ENCODE measurements at places on chromosomes 1 and 21.
A peak's percentile ranks its signal among the peaks of the same experiment; 100 is the strongest.

DNA sequence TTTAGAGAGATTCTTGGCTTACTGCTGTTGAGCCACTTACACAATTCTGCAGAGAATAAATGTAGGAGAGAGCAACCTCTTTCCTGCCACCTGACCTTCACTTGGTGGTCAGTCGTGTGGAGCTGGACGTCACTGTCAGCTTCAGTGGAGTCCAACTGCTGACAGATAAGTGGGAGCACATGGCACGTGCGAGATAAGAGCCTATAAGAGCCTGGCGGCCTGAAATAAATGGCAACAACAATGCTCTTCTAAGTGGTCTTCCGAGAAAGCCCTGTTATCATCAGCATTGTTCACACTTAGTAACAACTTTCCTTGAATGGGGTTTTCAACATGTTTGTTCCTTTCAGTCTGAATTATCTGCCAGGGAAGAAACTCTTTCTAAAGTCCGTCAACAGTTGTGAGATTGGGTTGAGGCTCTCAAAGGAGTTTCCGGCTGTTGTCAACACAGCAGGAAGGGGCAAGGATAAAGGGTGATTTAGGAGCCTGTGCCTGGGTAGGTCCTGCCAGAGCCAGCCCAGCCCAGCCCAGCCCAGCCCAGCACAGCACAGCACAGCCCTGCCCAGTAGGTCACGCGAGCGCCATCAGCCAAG, 57.2 kb upstream of the RUNX1 start:
- no peak for DNase-seq

- DNase-seq: peak; percentile 42
These were observed 10.4 kb downstream of the DCAF8 start for GRCh38 chr1:160251687-160252526.

GRCh38 chr21:14737922-14738321, 191.8 kb upstream of the SAMSN1 start:
- DNase-seq: peak; percentile 40

GRCh38 chr1:216462066-216462775, 39.0 kb upstream of the USH2A start:
- DNase-seq: no peak

- DNase-seq: no peak
These were observed 45.4 kb downstream of the NEK7 start for GRCh38 chr1:198201956-198202784.
